ENCODE measurements at places on chromosomes 12 and 14.

DNA sequence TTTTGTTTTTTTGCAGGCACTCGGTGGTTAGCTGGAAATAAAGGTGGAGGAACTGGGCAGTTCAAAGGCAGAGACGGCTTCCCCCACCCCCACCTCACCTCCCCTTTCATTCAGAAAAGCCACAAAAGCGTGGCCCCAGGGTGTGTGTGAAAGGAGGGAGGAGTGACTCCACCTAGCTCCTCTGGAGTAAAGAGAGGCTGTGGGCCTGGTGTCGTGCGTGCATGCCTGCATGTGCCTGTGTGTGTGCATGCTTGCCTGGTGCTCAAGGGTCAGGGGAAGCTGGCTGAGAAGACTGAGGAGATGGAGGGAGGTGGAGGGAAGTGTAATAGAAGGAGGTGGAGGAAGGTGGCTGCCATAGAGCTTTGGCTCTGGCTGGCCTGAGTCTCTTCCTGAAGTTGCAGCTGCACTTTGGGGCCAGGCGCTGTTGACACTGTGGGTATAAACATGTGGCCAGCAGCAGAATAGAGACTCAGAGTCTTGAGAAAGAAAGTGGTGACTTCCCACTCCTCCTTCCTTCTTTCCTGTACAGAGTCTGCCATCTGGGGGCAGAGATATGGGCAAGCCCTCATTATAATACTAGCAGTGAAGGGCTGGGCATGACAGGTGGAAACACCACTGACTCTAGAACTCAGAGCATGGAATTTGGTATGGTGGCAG is 36.9 kb upstream of the SINHCAF start:
- DNase-seq, result peak; percentile 67

DNA sequence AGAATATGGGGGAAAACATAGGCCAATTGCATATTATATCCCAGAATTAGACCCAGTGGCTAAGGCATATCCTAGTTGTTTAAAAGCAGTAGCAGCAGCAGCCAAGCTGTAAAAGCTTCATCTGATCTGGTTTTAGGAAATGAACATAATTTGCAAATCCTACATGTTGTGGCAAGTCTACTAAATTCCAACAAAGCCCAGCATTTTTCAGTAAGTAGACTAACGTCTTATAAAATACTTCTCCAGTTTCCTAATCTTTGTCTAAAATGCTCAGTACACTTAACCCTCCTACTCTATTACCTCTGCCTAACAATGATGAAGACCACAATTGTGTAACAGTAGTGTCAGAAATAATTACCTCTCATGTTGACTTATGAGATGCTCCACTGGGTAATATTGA is 70.9 kb upstream of the RERGL start:
- no peak for DNase-seq

DNA sequence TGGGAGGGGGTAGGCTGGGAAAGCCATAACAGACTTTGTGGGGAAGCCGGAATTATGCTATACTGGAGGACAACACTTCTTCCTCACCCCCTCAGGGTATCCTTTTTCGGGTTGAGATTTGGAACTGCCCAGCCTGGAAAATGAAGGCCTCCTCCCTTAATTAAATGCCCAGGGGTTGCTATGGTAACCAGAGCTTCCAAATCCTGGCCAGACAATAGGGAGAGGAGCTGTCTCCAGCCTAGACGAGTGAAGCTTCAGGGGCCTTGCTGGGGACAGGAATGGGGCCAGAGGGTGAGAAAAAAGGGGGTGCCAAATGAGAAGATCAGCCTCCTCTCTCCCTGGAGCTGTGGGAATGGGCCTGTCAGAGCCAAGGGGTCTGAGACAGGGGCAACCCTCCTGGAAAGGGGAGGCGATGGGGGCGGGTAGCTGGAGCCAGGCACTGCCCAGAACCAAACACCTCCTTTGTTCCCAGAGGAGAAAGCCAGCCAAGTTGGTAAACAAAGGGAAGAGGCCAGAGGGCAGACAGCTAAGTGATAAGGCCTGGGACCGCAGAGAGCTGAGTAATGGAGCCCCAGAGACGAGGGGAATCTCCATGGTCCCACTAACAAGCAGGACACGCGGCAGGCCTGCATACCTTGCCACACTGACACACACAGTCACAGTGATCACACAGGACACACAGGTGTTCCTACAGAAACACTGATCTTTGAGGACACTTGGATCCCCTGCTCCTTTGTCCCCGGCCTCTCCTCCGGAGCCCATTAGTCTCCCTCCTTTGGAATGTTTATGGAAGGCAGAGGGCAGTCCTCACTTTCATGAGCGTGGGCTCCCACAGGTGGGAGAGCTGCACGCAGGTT is 17.9 kb upstream of the RND1 start:
- no peak for DNase-seq

- no peak for DNase-seq
Observed at GRCh38 chr14:100504372-100505078, 82.7 kb downstream of the BEGAIN start.

GRCh38 chr14:21040370-21040925 is 1.7 kb upstream of the RNASE7 start:
- no peak for DNase-seq

DNA sequence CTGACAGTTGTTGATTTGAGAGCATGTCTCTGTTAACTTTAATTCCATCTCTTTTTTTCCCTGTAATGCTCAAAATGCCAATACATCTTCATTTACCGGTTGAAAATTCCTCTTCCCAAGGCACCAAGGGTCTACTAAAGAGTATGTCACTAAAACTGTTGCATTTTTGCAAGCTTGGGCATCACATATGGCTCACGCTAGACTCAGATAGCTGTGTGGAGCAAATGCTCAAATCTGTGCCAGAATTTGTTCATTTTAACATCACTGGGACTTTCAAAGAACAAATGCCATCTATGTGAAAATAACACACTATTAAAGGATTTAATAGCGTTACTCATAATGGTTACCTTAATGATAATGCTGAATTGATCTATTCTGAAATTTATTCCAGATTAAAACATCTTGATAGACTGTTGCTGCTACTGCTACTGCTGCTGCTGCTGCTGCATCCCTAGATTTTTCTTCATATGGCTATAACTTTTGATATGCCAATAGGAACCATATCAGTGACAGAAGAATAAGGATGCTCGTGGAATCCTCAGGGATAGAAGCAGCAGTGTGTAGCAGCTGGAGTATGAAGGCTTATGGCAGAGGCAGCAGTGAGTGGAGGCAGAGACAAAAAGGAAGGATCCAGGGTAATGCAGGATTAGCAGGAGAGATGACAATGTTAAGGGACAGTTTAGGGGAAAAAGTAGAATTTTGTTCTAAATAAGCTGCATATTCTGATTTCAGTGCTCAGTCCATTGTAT is 57.3 kb downstream of the MGAT4C start:
- DNase-seq, result no peak

- peak; percentile 23 for DNase-seq
Observed at GRCh38 chr12:112906712-112907414, at the start of gene OAS1. Gene OAS1, plus strand, starts transcription at chr12:112906962. Its CDS starts 78 bp downstream, at chr12:112907040.

- no peak for DNase-seq
Observed at GRCh38 chr14:95531473-95531872, 3.4 kb upstream of the GLRX5 start.

GRCh38 chr12:93441081-93441616 is 598 bp downstream of the UBE2N start:
- DNase-seq, result peak; percentile 47

DNA sequence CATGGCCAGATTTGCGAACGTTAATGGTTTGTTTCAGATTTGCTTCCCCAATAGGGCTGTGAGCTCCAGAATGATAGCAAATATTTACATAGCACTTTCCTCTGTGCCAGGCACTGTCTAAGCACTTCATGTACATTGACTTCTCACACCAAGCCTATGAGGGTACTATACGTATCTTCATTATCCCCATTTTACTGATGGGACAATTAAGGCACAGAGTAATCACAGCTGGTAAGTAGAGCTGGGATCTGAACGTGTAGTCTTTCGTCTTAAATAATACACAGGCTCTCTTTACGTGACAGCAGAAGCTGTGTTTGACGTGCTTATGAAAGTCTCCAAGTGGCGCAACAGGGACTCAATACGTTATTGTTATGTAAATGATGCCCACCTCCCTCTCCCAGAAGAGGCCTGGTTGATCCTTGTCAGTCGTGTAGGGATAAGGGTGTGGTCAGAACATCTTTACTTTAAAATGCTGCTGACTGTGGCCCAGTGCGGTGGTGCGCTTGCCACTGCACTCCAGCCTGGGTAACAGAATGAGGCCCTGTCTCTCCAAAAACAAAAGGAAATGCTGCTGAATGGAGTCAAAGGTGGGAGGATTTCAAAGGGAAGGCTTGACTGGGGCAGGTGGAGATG is 66.3 kb upstream of the TCL1B start:
- DNase-seq, result no peak

- no peak for DNase-seq
Observed at GRCh38 chr12:6788972-6789924, at the start of gene CD4. Gene CD4, plus strand, starts transcription at chr12:6789528. Its CDS starts 10,611 bp downstream, at chr12:6800139.

GRCh38 chr12:113144806-113145205 is 4.7 kb upstream of the CFAP73 start:
- DNase-seq, result no peak

GRCh38 chr14:81295958-81296923 is 75.5 kb upstream of the GTF2A1 start:
- no peak for DNase-seq

DNA sequence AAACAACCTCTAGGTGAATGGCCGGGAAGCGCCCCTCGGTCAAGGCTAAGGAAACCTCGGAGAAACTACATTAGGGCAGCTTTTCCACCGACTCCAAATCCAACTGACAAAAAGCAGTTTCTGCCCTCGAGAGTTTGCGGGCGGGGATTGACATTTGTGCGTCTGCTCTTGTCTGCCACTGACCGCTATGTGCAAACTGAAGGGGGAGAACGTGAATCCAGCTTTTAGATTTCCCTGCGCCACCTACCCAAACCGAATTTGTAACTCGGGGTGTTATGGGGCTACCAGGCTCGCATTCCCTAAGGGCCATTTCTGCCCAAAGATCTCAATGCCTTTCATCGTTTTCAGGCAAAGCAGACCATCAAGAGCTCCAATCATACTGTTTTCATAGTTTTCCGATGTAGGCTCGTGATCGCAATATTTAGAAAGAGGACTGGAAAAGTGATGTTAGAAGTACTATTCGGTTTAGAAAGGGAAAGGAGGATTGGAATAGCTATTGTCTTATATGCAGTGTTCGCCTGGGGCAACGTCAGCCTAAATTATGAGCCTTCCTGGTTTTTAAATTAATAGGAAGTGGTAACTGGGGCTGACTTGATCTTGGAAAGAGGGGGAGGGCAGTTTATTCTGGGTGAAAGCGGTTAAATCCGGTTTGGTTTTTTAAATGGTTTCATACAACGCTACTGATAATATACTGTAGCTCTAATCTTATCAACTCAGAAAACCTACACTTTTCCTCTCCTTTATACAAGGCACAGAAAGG is 45.4 kb downstream of the BCAT1 start:
- DNase-seq, result no peak

GRCh38 chr12:120353136-120353535 is 15.8 kb downstream of the MSI1 start:
- no peak for DNase-seq

DNA sequence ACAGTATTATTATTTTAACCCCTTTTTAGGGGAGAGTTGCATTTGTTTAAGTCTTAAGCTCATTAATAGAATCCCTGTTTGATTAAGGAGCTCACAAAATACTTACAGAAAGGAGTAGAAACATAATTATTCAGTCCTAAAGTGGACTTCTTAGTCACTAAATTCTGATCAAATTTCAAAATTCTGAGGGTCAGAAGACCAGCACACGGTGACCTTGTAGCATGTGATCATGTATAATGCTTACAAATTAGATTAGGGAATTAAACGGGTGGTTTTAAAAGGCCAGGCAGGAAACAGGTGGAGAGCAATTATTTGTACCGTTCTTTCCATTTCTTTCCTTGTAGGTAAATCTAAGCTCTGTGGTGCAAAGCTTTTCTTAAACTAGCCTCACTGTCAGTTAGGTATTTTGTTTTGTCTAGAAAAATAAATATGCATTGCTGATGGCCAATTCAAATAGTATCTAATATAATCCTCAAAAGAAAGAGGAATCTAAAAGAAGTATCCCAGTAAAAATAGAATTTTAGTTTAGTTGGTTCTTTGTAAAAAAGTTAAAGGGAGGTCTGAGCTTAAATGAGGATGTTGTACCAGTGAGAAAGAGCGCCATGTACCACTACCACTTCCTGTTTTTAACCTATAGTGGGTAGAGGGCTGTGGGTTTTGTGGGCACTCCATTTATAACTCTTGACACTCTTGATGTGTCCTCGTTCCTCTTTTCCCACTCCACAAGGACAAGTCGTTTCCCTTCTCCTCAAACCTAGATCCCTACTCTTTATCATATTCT is 51.1 kb downstream of the SLC38A1 start:
- peak; percentile 84 for DNase-seq

GRCh38 chr12:104952816-104953215 is 5.3 kb downstream of the SLC41A2 start:
- no peak for DNase-seq

DNA sequence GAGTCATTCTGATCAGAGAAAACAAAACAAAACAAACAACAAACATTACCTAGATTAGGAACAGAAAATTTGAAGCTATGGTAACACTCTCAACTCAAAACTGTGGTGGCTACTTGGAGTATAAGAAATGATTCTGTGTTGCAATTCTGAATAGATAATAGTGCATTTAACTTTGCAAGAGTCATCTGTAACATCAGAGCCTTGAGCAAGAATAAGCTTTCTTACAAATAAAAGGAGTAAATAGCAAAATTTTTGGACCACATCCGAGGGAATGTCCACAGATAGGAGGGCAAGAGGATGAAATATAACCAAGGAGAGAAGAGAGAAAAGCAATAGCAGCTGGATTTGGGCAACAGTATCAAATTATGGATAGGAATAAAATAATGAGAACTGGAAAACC is 1090.6 kb downstream of the SLC6A15 start:
- no peak for DNase-seq

DNA sequence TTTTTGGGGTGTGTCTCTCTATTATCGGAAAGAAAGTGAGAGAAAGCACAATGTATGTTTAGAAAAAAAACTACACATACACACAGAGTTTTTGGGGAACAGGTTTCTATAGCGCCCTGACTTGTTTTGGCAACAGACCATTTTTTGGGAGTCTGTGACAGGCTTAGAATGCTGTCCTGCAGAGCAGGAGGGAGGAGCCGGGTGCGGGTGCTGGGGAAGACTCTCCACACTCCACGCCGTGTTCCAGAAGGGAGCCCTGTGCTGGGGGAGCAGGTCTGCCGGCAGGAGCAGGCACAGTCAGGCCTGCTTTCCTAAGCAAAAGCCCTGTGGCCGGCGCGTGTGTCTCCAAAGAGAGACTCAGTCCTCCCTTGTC is 26.5 kb downstream of the CD9 start:
- DNase-seq, result no peak

DNA sequence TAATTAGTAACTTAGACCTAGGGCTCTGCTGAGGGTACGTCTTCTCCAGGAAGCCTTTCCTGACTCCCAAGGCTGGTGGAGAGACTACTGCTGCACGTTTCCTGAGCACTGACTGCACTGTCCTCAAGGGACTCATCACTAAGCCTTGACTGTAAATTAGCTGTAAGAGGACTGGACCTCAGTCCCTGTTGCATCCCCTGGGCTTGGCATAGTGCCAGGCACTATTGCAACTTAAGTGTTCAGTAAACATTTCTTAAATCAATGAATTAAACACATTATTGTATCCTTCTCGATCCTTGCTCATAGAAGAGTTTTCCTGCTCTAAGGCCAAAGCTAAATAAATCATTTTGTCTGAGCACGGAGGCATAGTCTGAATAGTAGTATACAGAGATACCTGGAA is 31.9 kb upstream of the IFNG-AS1 start:
- no peak for DNase-seq
